ENCODE measurements at places on chromosomes 6 and 20.

- no peak for DNase-seq
These were observed 36.8 kb upstream of the SAMD3 start for GRCh38 chr6:130259557-130259956.

DNA sequence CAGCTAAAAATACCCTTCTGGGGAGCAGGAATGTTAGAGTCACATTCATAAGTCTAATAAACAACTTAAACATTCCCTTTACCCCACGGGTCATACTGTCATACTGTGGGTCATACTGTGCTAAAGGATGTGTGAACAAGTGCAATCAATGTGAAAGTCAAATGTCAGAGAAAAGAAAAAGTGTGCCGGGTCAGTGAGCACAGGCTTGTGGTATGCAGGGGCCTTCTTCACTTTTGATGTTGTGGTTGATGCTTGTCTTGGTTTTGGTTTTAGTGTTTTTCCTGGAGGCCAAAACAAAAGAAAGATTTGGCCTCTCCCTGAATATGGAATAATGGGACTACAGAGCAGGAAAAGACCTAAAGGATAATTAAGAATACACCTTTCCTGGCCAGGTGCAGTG lies 267.9 kb upstream of the PLN start:
- no peak for DNase-seq

- no peak for DNase-seq
These were observed 113.9 kb downstream of the HFE start for GRCh38 chr6:26200918-26201721.

GRCh38 chr6:170031684-170032121 lies 259.2 kb downstream of the DLL1 start:
- no peak for DNase-seq

DNA sequence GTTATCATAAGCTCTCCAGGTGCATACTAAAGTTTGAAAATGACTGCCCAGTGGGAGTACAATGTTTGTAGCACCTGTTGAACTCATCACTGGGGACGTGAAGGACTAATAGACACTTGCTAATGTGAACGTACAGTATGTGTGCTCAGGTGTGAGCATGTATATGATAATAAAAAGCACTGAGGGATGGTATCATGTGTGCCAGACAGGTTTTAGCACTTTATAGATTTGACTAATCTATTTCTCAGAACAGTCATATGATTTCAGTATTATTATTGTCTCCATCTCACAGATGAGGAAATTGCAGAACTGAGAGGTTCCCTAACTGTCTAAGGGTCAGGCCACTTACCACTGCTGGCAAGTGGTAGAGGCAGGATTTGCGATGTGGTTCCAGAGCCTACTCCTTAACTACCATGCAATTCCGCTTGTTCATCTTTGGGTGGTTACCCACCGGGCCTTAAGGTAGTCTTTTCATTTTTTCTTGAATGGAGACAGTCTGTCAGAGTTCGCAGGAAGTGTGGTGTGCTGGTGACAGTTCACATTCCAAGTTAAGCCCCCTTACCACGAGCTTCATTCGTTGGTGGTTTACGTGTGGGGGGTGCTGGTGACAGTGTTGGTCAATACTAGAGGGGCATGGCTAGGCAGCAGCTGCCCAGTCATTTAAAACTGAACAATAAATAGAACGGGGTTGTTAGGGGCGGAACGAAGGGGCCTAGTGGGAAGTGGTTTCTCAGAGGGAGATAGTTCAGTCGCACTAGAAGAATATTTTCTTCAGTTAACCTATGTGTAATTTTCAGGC lies 46.8 kb downstream of the RREB1 start:
- DNase-seq, result no peak

DNA sequence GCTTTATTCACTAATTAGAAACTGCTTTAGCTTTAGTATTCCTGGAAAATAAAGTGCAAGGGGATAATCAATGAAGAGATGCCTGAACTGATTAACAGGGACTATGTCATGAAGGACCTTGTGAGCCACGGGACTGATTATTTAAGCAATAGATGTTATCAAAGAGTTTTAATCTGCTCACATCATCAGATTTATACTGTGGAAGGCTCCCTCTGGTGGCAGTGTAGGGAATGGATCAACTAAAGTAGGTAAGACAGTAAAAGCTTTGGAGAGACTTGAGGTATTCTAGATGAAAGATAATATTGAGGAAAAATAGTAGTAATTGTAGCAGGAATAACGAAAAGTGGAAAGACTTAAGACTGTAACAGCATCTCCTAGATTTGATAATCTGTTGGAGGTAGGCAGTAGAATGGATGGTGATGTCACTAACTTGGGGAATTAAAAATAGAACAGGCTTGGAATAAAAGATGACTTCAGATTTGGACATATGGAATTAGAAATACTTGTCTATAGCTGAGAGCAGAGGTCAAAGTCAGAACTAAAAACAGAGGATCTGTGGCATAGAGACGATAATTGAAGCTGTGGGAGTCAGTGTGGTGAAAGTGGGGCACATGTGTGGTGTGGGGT lies 80.3 kb upstream of the HTR1E start:
- DNase-seq, result no peak

GRCh38 chr20:44489931-44490330 lies 14.3 kb downstream of the TTPAL start:
- no peak for DNase-seq

DNA sequence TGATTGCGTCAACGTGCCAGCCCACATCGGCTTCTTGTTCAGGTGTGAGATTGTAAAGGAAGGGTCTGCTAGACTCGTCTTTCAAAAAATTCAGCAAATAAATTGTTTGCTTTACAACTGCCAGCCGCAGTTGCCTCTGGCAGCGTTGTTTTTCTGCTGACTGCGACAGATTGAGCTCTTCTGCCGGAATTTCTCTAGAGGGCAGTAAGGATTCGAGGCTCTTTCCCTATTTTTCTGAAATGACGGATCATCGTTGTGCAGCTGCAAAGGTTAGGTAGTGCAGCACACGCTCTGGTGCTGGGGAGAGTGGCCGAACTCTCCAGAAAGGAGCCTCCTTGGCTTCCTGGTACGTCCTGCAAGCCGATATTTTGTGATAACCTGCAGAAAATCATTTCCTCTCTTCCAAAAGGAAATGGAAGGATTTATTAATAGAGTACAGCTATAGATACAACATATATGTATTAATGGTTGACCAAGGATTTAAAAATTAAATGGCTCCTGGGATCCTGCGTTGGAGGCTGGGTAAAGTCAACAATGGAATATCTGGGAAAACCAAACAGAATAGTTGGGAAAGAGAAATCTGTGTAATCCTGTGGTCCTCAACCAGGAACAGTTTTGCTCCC lies 121.9 kb upstream of the ZFP64 start:
- DNase-seq, result no peak

DNA sequence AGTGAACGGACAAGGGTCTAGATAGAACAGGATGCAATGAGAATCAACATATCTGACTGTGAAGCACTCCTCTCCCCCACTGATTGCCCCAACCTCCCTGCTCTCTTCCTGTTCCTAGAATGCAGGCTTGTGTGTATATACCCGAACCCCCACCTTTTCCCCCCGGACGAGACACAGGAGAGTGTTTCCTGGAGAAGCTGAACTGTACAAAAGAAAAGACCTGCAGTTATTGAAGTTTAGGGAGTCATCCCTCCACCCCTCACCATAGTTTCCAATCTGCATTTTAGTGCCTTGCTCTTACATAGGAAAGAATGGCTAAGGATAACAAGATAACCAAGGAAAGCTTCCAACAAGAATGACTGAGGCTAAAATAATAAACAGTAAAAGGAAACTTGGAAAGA lies 55.5 kb upstream of the PDE10A start:
- DNase-seq, result no peak
